ENCODE measurements at places on chromosomes 1 and 21.

DNA sequence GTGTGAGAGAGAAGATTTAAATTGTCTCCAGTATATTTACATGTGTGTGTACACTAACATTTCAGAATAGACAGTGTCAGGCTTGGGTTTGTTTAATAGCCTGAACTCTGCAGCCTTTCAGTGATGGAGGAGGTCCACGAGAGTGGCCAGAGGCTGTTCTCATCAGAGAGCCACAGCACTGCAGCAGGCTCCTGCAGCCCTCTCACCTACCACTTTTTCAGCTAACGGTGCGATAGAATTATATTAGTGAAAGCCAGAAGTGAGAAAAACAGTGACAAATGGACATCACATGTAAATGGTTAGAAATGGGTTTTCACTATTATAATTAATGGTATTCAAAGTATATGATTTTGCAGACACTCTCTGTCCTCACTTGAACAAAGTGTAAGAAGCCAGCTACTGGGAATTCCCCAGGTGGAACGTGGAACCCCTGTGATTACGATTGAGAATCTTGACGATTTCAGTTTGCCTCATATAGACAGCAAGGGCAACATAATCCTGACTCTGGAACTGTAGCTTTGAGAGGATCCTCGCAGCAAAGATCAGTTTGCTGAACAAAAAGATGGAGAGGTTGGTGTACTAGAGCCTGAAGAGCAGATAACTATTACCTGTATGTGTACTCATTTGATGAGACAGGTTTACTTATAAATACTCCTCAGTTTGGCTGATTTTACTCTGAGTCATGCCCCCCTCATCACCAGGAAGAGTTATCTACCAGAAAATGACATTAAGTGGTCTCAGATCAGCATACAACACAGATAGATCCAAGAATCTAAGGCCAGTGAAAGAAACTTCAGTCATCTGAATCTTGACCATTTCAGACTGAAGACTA is 31.4 kb downstream of the IFI16 start:
- no peak for DNase-seq

DNA sequence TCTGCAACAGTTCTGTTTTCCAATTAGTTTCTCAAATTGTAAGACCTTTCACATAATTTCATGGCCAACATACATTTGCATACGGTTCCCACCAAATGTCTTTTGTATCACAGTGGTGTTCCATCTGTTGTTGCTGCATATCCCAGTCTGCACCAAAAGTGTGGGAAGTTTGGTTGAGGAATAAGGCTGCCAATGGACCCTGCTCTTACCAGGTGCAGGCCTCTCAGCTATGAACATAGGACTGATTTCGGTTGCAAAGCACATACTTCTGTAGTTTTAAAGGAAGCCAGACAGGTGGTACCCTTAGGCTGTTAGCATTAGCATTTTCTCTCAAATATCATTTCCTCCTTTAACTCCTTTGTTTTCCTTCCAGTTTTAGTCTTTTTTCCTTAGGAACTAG is 33.8 kb downstream of the ADGRL4 start:
- DNase-seq = no peak

- no peak for DNase-seq
Measured at GRCh38 chr1:107935396-107936064, 29.4 kb downstream of the VAV3 start.

DNA sequence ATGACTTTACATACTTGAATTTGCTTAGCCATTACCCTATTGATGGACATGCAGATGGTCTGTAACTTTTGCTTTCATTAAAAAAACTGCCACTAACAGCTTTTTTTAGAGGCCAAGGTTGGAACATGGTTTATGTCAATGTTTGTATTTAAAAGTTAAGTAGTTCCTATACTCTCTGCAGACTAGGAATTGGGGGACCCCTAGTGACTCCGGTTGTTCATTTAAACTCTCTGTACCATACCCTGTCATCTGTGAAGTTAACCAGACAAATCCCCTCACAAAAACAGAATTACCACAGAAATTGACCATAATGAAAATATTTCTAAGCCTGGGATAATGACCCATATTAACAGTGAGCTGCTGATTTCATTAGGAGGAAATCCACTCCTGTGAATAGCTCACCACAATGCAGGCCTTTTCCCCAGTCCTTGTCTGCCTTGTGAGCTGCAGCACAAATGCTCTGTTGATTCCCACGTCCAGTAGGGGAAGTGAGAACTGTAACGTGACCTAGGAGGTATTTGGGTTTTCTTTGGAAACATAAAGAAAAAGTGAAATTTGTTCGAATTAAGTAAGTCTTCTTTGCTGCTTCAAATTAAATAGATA is 30.2 kb upstream of the CD101 start:
- DNase-seq = no peak

DNA sequence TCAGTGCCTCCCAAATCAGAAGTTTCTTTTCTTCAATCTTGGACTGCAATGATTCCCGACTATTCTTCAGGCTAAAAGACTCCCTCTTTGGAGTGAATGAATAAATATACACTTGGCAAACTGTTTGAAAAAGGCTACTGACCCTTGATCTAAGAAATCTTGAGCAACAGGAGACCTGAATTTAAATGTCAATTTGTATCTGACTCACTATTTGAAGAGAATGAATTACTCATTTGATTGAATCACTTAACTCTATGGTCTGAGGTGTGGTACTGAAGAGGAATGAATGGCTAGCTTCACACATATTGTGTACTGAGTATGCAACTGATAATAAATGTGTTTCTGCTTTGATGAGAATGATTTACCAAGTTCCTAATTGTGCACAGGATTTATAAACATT is 4.6 kb upstream of the SMG7 start:
- no peak for DNase-seq

DNA sequence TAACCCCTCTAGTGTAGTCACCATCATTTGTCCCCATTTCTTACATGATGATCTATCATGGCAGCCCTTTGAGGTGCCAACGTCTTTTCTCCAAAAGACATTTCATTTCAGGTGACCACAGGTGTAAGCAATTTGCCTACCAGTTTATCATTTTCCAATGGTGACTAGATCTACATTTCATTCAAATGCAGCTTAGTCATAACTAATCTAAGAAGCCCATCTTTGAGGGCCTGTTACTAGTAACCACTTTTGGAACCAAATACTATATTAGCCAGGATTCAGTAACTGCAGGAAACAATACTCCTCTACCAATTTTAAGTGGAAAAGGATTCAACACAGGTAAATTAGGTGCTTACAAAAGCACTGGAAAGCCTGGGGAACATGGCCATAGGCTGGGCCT is 30.6 kb upstream of the TMEM54 start:
- no peak for DNase-seq

DNA sequence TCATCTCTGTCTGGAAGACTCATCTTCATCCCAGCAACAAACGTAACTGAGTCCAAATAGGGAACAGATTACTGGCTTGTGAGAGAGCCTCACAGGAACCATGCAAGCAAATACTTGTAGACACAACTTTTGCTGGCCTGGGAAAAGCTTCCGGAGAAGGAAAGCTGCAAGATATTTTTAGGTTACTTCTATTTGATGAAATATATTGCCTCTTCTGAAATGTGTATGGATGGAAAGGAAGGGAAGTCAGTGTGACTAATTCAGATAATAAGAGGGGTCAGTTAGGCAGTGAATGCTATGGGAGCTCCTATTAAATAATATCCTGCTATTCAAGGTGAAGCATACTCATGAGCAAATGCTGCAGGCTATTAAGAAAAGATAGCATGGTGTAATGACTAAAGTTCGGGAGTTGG is 20.4 kb upstream of the FGGY start:
- DNase-seq = no peak

GRCh38 chr1:31769720-31770390 is 5.7 kb upstream of the ADGRB2 start:
- no peak for DNase-seq

Data from right kidney (tissue), 9 donors.